Left forelimb (tissue), 1 donor: ENCODE measurements at places on chromosomes 7 and 10.

- DNase-seq = no peak
Observed at GRCh38 chr10:68096913-68097516, 12.3 kb upstream of the MYPN start.

DNA sequence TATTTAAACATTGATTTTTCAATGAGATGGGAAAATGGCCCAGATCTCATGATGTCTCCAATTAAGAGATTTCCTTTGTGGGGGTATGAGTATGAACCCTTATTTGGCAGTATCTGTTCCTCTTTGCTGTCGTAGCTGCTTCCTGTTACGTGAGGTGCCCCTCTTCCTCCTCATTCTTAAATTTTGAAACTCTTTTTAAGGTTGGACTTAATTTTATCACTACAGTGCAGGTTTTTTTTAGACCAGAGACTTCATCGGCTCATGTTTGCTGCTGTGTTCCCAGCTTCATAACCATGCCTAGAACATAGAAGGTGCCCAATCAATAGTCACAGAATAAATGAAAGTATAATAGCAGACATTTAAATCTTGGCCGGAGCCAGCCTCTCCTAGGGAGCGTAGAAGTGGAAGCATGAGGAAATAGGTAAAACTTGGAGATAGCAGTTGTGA, 2.4 kb downstream of the MIOS start:
- DNase-seq = no peak

GRCh38 chr7:101869026-101869900, 51.8 kb downstream of the CUX1 start:
- DNase-seq = no peak

DNA sequence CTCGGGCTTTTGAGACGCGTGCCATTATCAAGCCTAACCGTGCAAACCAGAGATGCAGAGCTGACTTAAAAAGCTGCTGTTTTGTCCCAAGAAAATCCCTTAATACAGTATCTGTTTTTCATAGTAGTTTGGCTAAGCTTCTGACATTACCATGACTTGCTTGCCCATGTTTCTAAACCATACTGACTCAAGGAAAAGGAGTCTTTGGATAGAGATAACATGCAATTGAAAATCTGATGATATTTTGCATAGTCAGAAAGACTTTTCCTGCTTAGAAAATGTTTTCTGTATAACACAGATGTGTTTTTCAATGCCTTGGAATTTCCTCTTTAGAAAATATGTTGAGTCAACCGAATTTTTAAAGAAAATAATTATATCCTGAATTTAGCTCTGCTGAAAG, 21.5 kb upstream of the AKR1E2 start:
- DNase-seq = no peak

- DNase-seq = no peak
Observed at GRCh38 chr10:82240408-82240807, 365.4 kb downstream of the NRG3 start.
